Natural killer cell (primary cell): ENCODE measurements at places on chromosomes 7 and 10. TPM values are rescaled to one million over a fixed set of nuclear protein-coding genes. Genes with fewer than 3 reads are reported as not detected.

TMEM236 gene
- total RNA-seq = 0.16 TPM

GRCh38 chr10:27720529-27720928, 25.1 kb downstream of the MKX start:
- H3K4me1 ChIP-seq = no peaks in the 10 kb centered on the region
- DNase-seq = no peak
- H3K27me3 ChIP-seq = peaks cover 5% of the 10 kb centered on the region
- H3K27ac ChIP-seq = no peak overlapping the region

DNA sequence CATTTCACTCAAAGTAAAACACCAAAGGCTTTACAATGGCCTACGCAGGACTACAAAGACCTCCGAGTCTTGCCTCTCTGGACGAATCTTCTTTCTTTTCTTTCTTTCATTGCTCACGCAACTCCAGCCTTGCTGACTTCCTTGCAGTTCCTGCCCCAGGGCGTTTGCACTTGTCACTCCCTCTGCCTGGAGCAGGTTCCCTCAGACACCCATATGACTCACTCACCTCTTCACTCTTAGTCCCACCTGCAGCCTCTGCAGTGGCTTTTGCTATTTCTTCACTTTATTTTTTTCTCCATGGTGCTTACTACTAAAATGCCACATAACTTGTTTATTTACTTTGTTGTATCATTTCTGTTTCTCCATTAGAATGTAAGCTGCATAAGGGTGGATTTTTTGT, 33.1 kb downstream of the GHRHR start:
- H3K27ac ChIP-seq = no peak overlapping the region
- H3K4me3 ChIP-seq = no peak overlapping the region
- no peaks in the 10 kb centered on the region for H3K36me3 ChIP-seq
- DNase-seq = no peak

- H3K36me3 ChIP-seq = no peaks in the 10 kb centered on the region
- no peak overlapping the region for H3K27ac ChIP-seq
- H3K4me1 ChIP-seq = no peaks in the 10 kb centered on the region
- no peak for DNase-seq
- no peak overlapping the region for H3K4me3 ChIP-seq
These were observed 82.8 kb upstream of the VIPR2 start for GRCh38 chr7:159227433-159227832.

GPR15LG gene
- not detected for total RNA-seq

- no peaks in the 10 kb centered on the region for H3K4me1 ChIP-seq
- no peak overlapping the region for H3K4me3 ChIP-seq
- no peak overlapping the region for H3K27ac ChIP-seq
- DNase-seq = no peak
- H3K36me3 ChIP-seq = no peaks in the 10 kb centered on the region
These were observed 52.4 kb downstream of the NOC3L start for GRCh38 chr10:94310369-94310768.

- no peak overlapping the region for H3K4me3 ChIP-seq
- no peak overlapping the region for H3K27ac ChIP-seq
- peaks cover 15% of the 10 kb centered on the region for H3K4me1 ChIP-seq
- DNase-seq = no peak
- no peaks in the 10 kb centered on the region for H3K36me3 ChIP-seq
- H3K27me3 ChIP-seq = peaks cover 3% of the 10 kb centered on the region
These were observed 100.6 kb downstream of the PLXNA4 start for GRCh38 chr7:132475669-132476116.

DNA sequence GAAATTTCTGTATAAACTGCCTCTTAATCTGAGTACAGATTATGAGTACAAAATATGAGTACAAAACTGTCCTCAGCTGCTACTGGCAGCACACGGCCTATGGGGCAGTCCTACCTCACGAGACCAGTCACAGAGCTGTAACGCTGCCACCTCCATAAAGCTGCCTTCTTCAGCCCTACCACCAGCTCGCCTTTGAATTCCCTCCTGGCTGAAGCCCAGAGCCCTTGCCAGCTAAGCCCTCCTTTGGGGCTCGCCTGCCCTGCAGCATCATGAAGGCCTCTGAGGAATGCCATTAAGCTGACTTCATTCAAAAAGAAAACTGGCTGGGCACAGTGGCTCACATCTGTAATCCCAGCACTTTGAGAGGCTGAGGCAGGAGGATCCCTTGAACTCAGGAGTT, 180.0 kb upstream of the SH2B2 start:
- H3K27ac ChIP-seq = no peak overlapping the region
- H3K36me3 ChIP-seq = peaks cover 20% of the 10 kb centered on the region
- H3K4me1 ChIP-seq = no peaks in the 10 kb centered on the region
- no peak for DNase-seq
- H3K4me3 ChIP-seq = no peak overlapping the region

DNA sequence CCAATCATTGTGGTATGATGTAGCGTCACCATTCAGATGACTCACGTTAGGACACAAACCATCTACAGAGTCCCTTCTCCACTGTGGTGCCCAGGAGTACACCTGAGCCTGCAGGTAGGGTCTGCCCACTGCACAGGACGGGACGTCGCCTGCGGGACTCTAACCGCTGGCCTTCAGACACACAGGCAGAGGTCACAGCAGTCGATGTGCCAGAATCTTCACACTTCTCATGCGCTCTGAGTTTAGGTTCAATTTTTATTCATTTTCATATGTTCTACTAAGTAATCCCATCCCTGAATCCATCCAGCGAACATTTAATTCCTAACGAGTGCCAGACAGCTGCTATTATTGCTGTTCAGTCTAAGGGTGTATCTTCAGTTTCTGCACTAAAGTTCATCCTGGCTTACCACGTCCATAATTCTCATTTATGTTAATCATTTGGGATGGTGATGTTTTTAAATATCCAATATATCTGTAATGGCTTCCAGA, 73.3 kb downstream of the CXCL12 start:
- DNase-seq = no peak
- no peaks in the 10 kb centered on the region for H3K36me3 ChIP-seq
- peak overlapping the region; percentile 99 for H3K27ac ChIP-seq
- no peaks in the 10 kb centered on the region for H3K27me3 ChIP-seq
- H3K4me3 ChIP-seq = no peak overlapping the region

DNA sequence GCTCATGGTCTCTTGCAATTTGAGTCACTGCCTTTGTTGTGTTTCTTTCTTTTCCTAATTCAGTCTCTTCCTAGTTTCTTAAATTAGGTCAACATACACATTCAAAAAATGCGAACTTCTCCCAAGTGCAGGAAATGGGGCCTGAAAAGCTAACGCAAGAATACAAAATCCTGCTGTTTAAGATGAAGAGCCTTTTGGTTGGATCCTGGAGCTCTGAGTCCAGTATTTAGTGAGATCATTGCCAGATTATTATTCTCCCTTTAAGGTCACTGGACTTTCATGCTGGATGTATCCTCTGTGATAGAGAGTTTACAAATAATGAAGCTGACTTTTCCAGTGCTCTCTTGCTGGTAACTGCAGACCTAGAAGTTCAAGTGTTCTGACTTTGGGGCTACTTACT, 401.9 kb upstream of the MKI67 start:
- no peaks in the 10 kb centered on the region for H3K4me1 ChIP-seq
- H3K36me3 ChIP-seq = no peaks in the 10 kb centered on the region
- H3K27me3 ChIP-seq = no peaks in the 10 kb centered on the region
- no peak for DNase-seq
- H3K4me3 ChIP-seq = no peak overlapping the region

HTR7 gene
- total RNA-seq = 0.20 TPM

NPTX2 gene
- not detected for total RNA-seq

DNA sequence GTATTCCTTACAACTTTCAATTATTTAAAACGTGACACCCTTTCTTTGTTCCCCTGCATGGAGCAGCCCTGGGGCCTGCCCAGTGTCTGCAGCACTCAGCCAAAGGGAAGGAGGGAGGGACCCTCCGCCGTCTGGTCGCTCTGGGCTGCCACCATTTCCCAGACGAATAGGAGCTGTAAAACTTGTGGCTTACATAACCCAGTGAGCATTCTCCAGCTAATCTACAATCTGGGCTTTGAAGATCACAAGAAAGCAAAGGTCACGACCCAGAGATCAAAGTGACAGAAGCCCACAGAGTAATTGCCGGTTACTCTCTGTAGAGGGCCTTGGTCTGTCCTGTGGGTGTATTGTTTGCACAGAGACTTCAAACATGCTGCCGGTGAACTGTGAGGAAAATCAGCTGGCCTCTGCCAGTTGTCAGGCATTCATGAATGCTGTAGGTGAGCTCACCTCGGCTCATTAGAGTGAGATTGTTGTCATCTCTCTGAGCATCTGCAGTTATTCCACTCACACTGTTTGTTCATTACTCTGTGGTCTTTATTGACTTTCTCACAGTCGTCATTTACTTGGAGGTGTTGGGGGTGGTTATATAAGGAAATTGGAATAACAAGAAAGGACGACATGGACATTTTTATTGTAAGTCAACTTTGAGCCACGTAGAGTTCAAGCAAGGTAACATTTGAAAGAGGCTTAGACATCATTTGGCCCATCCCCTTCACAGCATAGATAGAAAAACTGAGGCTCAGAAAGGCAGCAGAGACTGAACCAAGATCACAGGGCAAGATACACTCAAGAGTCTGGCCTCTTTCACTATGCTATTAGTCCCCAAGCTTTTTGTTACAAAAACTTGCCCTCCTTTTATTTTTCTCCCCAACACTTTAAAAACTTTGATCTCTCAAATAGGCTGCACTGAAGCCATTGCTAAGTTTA, 619.8 kb downstream of the LRMDA start:
- H3K27ac ChIP-seq = no peak overlapping the region
- H3K36me3 ChIP-seq = no peaks in the 10 kb centered on the region
- H3K4me1 ChIP-seq = no peaks in the 10 kb centered on the region
- no peak overlapping the region for H3K4me3 ChIP-seq
- no peaks in the 10 kb centered on the region for H3K27me3 ChIP-seq
- no peak for DNase-seq

DNA sequence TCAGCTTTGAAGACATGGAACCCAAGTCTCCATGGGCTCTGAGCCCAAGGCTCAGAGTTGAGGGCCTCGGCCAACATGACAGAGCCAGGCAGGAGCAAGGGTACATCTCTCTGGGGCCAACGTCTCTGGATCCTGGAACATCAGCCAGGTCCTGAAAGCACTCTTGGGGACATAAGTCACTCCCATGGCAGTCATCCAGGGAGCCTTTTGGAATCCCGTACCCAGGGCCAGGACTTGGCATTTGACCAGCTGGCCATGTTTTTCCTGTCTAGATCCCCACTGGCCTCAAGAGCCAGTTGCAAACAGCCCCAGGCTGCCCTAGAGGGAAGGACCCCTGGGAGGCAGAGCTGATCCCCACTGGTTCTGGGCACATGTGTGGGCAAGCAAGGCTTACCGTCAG, 4.3 kb upstream of the CXCL12 start:
- H3K27me3 ChIP-seq = peaks cover 12% of the 10 kb centered on the region
- peaks cover 3% of the 10 kb centered on the region for H3K4me1 ChIP-seq
- no peak overlapping the region for H3K27ac ChIP-seq
- H3K4me3 ChIP-seq = no peak overlapping the region
- H3K36me3 ChIP-seq = no peaks in the 10 kb centered on the region

ZNF487 gene
- total RNA-seq = 19.1 TPM

GRCh38 chr10:71193516-71193915, 18.9 kb upstream of the UNC5B start:
- no peaks in the 10 kb centered on the region for H3K27me3 ChIP-seq
- DNase-seq = no peak
- H3K4me3 ChIP-seq = no peak overlapping the region

- peak; percentile 8 for DNase-seq
- H3K4me3 ChIP-seq = no peak overlapping the region
- H3K27me3 ChIP-seq = no peaks in the 10 kb centered on the region
- H3K27ac ChIP-seq = no peak overlapping the region
- H3K4me1 ChIP-seq = no peaks in the 10 kb centered on the region
- no peaks in the 10 kb centered on the region for H3K36me3 ChIP-seq
These were observed 195.4 kb downstream of the COBL start for GRCh38 chr7:51121036-51121790.

DNA sequence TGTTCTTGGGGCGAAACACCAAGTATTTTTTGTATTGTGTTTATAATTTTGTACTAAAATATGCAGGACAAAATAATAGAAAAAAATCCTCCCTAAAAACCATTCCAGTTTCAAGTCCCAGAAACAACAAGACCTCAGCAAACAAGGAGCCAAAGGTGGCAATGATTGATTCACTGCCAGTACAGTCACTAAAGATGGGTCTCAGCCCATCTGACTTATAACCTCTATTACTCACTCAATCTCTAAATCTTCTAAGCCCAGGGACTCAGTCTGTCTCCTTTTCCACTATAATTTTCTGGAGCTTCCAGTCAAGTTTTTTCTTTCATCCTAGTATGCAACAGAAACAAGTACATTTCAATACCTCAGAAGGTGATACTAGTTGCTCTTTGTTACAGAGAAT, 33.3 kb downstream of the SNX13 start:
- no peak overlapping the region for H3K27ac ChIP-seq
- DNase-seq = no peak
